ENCODE measurements at places on chromosomes 1 and 21.

GRCh38 chr1:111620441-111620971 lies 917 bp downstream of the RAP1A start:
- DNase-seq: peak; percentile 72

GRCh38 chr21:39087238-39088030 lies 95.8 kb downstream of the PSMG1 start:
- DNase-seq: no peak

- DNase-seq: peak; percentile 72
Measured at GRCh38 chr1:16352842-16353535, 709 bp upstream of the FBXO42 start.

GRCh38 chr1:40221977-40222772 lies 25.6 kb upstream of the TMCO2 start:
- no peak for DNase-seq

GRCh38 chr1:174258148-174258550 lies 98.8 kb downstream of the RABGAP1L start:
- peak; percentile 17 for DNase-seq

- no peak for DNase-seq
Measured at GRCh38 chr1:77608893-77609292, 73.6 kb downstream of the ZZZ3 start.

- DNase-seq: no peak
Measured at GRCh38 chr1:187469836-187470235, 641.1 kb downstream of the PLA2G4A start.

- DNase-seq: no peak
Measured at GRCh38 chr1:162389021-162389818, 7.7 kb downstream of the C1orf226 start.

GRCh38 chr1:61588736-61589672 lies 135.9 kb downstream of the TM2D1 start:
- DNase-seq: peak; percentile 8

DNA sequence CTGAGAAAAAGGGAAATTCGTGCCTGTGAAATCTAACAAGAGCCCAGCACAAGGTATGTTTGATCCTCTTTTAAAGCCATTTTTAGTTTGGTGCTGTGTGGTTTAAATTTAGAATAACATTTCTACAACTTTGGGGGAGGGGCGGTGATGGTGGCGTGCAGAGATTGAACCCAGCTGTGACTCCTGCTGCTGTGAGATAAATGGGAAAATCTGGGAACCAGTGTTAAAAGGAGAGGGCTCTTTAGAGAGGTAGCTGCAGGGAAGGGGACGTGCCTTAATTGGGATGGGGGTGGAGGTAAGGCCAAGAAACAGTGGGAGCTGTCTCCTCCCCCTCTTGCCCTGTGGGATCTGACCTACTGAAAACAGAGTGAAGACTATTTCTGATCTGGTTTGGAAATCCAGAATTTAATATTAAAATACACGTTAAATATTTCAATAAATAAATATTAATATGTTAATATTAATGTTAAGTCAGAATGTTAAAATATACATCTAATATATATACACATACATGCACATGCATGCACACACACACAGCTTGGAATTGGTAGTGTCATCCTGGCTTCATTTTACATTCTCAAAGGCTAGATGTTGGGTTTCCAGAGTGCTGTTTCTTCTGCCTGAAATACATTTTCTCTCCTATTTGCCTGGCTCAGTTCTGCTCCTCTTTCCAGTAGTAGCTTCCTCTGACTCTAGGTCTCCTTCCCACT lies 30.1 kb upstream of the DNAJC6 start:
- DNase-seq: no peak

GRCh38 chr1:8845104-8846097 lies 28.0 kb upstream of the RERE start:
- DNase-seq: no peak

- DNase-seq: no peak
Measured at GRCh38 chr1:48493970-48494769, 22.2 kb upstream of the SPATA6 start.

DNA sequence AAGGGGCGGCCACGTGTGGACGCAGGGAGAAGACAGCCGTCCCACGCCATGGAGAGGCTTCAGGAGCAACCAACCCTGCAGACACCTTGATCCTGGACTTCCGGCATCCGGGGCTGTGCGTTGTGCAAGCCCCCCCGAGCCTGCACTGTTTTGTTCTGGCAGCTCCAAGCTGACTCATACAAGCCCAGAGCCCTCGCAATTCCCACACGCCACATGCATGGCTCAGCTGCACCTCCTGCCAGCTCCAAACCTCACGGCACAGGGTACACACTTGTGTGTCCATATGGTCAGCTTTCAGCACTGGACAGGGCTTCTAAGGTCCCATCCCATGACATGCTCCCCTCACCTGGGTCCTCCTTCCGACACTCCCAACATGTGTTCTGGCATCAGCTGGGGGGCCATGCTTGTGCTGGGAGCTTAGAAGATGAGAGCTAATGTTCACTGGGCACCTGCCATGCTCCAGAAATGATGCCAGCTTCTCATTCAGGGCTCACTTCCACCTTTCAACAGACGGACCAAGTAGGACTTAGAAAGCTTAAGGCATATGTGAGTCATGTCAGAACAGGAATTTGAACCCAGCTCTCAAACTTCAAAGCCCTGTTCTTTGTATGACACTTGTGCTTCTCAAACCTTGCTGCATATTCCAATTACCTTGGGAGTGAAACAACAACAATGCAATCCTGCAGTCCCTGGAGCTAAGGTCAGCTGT lies 137.3 kb downstream of the PGBD5 start:
- DNase-seq: no peak

DNA sequence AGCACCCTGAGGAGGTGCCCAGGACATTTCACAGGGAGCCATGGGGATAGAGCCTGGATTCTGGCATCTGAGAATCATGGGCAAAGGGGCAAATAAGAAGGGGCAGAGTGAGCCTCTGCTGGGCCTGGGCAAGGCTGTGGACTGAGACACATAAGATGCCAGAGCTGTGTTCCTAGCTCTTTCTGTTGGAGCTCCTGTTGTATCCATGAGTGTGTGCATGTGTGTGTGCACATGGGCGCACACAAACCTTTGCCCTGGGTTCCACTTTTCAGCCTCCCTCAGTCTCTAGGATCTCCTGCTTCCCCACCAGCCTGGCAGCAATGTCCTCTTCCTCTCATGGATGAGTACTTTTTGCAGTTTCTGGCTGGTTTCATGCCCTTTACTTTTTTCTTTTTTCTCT lies 44.0 kb downstream of the ATF3 start:
- DNase-seq: no peak

DNA sequence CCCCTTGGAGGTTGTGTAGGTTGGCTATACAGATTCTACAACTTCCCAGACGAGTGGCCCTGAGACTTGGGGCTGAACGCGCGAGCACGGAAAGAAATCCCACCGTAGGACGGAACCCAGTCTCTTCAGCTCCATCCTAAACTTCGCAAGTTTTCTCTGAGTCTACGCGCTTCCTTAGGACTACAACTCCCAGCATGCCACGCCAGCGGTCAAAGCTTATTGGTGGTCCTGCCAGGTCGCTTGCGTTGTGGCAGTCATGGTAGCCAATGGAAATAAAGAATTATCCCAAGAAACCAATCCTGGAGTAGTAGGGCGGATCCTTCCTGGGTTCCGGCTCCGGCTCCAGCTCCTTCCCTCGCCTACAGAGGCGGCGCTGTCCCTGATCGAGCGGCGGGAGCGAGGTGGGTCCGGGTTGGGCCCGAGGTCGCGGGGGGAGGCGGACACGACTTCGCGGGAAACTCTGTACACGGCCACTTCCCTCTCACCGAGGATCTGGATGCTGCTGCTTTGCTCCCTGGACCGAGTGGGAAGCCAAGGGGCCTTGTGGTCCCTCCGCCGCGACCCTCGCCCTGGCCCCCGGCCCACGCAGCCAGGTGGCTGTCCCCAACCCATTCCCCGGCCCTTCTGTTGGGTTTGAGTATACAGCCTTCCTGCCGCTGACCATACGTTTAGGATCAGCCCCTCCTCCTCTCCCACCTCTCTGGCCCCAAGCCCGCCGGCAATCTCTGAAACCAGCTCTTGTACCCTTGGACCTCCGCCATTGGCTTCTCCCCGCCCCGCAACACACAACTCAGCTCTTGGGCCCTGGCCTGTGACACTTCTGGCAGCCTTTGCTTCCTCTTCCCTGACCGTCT lies at the start of gene ZNF691:
TSS of gene ZNF691 (plus strand) at position 357 of the 854 bp plus-strand sequence. CDS start 3,046 bp downstream, outside the sequence.
- DNase-seq: peak; percentile 90

DNA sequence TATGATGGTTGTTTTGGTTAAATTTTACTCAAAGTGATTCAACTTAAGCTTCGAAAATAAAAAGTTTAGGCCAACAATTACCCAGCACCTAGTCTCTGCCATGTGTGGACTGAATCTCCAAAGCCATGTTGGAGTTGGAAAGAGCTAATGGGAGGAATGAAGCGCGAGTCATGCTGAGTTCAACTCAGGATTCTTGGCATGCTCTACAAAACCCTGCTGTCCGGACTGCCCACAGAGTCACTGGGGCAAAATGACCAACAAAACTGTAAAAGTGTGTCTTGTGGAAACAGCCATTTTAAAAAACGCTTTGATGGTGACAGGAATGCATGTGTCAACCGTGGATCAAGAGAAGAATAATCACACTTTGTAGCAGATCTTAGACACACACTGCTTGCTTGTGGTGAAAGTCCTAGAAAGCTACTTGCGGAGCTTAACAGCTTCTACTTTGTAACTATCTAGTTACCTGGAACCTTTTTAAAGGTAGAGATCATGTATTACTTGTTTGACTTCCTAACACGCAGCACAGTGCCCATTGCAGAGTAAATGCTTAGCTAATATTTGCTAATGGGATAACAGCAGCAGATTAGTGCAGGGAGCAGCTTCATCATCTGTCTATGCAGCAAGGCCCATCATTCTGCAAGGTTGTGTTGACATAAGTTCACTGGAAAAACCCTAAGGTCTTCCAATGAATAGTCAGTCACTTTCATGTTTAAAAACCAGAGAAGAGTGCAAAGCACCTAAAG lies 7.0 kb upstream of the GBP6 start:
- DNase-seq: no peak

GRCh38 chr1:230867903-230868735 lies at the start of gene C1orf198:
TSS of gene C1orf198 (minus strand) at chr1:230868521. CDS start at chr1:230868512, 9 bp downstream.
- DNase-seq: peak; percentile 57

- DNase-seq: no peak
Measured at GRCh38 chr1:228307218-228308023, 99.2 kb downstream of the TRIM11 start.

GRCh38 chr1:168708698-168709404 lies 20.2 kb downstream of the DPT start:
- no peak for DNase-seq

DNA sequence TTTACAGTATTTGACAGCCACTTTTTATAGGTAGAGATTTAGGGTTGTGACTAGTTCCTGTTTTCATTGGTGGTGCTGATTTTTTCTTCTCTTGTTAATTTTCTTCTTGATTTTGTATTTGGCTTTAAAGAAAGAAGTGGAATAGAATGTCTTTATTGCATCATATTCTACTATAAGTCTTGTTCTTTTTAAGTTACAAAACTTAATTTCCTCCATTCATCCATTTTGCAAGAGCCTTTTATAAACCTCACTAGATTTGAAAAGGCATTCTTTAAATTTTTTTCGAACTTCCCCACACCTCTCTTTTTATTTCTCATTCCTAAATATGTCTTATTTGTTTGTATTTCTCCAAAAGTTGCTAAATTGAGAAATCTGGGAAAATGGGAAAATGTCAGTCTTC lies 1368.6 kb upstream of the ADGRL4 start:
- DNase-seq: no peak

GRCh38 chr1:12168451-12169160 lies 1.8 kb downstream of the TNFRSF1B start:
- DNase-seq: no peak

- DNase-seq: no peak
Measured at GRCh38 chr21:32207406-32207716, 71.5 kb downstream of the MIS18A start.

DNA sequence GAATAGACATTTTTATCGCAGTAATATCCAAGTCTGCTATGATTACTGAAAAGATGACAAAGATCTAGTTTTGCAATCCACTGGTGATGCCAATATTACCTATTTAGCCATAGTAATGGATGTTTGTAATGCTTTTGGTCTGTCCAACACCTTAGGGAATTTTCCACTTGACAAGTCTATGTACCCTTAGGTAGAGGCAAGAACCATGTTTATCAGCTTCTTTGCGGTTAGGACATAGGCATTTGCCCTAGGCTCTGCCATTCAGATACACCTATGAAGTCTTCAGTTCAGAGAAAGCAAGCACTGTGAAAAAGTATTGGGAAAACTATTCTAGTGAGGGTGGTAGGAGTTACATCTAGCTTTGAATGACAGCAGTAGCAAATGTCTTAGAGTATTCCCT lies 40.2 kb upstream of the SLC35D1 start:
- no peak for DNase-seq

- no peak for DNase-seq
Measured at GRCh38 chr1:200916152-200916551, 21.5 kb downstream of the INAVA start.

- DNase-seq: no peak
Measured at GRCh38 chr1:199667089-199667488, 360.4 kb upstream of the NR5A2 start.

DNA sequence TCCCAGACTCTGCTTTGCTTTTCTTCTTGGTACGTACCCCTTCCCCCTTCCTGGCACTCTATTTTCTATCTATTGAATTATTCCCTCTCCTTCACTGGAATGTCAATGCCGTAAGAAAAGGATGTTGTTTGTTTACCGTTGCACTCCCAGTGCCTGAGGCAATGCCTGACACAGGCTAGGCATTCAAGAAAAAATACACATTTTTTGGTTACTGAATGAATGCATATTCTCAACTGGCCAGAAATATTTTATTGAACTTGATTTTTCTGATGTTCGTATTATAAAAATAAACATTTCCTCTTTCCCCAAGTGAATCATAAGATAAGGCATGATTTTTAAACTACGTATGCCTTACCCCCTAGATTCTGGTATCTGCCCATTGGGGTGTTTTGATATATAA lies 41.2 kb downstream of the GNG12 start:
- no peak for DNase-seq

DNA sequence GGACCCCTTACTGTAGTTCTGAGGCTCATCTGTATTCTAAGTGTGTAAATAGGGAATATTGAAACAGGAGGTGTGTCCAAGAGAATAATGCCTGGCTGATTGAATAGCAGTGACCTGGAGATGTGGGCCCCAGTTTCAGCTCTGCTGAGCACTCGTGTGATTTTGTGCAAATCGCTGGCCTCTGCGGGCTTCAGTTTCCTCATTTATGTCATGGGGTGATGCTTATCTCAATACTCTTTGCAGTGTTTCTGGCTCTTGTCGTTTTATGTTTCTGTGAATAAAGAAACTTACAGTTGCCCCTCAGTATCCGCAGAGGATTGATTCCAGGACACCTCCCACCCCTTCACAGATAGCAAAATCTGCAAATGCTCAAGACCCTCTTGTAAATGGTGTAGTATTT lies 5.0 kb downstream of the COG2 start:
- no peak for DNase-seq

- no peak for DNase-seq
Measured at GRCh38 chr1:217493290-217493689, 137.6 kb downstream of the GPATCH2 start.

- DNase-seq: no peak
Measured at GRCh38 chr1:81760477-81761097, 40.1 kb upstream of the ADGRL2 start.

Data from CD14-positive monocyte (primary cell).